ENCODE measurements at places on chromosomes 3 and 15.

DNA sequence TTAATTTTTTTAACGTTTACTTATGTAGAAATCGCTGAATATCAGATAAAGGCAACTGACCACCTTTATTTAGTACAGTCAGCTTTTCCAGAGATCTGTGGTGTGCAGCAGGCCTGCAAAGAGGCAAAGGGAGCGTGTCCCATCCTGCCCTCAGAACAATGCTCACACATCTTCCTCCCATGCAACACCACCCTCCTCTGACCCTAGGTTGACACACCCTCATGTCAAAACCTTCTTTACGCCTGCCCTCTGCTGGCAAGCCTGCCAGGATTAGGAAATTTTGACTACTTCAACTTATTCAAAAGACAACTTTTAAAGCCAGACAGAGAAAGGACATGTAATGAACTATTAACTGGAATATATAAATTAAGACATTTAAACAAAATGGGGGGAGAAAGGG lies 513.7 kb downstream of the FOXP1 start:
- peak; percentile 76 for DNase-seq

- no peak for DNase-seq
Observed at GRCh38 chr3:25429361-25430286, 1.6 kb downstream of the RARB start.

- DNase-seq, result no peak
Observed at GRCh38 chr3:126676919-126677705, 22.2 kb upstream of the TXNRD3 start.

GRCh38 chr3:45777111-45777745 lies 19.1 kb downstream of the SLC6A20 start:
- no peak for DNase-seq

GRCh38 chr15:80597076-80597475 lies 98.0 kb upstream of the ABHD17C start:
- DNase-seq, result no peak

DNA sequence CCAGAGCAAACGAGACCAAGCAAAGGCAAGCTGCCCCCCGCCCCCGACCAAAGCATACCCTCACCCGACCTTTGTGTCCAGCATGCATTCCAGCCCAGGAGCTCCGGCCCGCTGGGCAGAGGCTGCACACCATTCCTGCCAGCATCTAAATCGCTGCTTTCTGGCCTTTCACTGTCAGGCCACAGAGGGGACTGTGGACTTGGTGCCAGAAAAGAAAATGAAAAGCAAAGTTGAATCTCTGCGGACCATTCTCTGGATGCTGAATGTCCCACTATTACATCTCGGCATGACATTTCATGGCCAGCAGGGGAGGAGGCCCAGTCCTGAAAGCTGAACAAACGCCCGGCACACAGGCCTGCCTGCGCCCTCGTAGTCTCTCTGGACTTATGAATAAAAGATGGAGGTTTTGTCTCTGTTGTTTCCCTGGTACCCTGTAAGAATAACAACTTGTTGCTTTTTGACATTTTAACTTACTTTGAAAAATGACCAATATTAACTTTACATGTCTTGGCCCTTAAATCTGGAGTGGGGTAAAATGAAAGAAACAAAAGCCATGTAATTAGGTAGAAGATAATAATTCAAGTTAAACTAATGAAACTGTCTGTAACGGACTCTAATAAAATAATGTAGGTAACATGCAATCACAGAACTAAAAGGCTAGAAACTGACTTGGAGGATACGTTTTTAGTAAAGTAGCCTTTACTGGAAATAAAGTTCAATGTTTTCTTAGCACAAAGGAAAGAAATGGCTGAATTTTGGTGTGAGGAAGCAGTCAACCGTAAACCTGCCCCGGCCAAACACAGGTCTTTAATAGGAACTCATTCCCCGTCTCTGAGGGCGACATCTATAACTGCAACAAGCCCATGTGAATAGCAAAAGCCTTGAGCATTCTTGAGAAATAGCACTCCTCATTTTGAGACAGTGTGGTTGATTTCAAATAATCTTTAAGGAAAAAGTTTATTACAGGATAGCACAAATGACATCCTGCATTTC lies 12.7 kb downstream of the IL17RD start:
- no peak for DNase-seq

Data from stimulated activated CD4-positive, alpha-beta T cell treated with anti-CD3 and anti-CD28 coated beads, Interleukin-4, amount 100 ng/mL, for 4 hours (primary cell).